Thyroid gland (tissue), 4 donors: ENCODE measurements at places on chromosomes 2 and 18. TPM values are rescaled to one million over a fixed set of nuclear protein-coding genes. Genes with fewer than 3 reads are reported as not detected.

The PMAIP1 gene
- total RNA-seq = 1.1 TPM

The AMER3 gene
- not detected for total RNA-seq

The RBM44 gene
- total RNA-seq = 4.1 TPM

The LOXHD1 gene
- total RNA-seq = 0.11 TPM

The PTMA gene
- total RNA-seq = 1,070 TPM

The ASPRV1 gene
- total RNA-seq = 0.89 TPM

The OBSL1 gene
- total RNA-seq = 200 TPM

DNA sequence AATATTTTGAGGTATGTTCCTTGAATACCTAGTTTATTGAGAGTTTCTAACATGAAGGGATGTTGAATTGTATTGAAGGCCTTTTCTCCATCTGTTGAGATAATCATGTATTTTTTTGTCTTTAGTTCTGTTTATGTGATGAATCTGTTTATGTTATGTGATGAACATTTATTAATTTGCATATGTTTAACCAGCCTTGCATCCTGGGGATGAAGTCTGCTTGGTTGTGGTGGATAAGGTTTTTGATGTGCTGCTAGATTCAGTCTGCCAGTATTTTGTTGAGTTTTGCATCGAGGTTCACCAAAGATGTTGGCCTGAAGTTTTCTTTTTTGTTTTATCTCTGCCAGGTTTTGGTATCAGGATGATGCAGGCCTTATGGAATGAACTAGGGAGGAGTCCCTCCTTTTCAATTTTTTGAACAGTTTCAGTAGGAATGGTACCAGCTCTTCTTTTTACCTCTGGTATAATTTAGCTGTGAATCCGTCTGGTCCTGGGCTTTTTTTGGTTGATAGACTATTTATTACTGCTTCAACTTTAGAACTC lies 71.9 kb downstream of the EPC2 start:
- peaks cover 8% of the 10 kb centered on the region for H3K4me1 ChIP-seq
- no peak for DNase-seq

DNA sequence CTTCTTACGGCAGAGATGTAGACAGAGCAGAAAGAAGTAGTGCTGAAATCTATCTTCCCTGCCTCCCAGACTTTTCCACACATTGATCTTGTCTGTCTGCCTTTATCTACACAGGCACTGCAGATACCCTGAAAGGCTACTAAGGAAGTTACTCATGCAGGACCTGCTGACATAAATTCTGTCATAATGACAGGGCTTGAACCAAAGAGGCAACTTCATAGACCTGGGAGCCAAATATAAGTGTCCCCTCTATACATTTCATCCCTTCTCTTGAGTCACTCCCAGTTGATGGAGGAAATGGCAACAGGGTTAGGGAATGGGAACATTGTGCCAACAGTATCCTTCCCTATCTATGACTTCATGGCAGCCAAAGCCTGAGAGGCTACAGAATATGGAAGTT lies 157.5 kb downstream of the TNS1 start:
- H3K27me3 ChIP-seq = no peaks in the 10 kb centered on the region
- H3K36me3 ChIP-seq = peaks cover 43% of the 10 kb centered on the region
- no peak overlapping the region for H3K4me3 ChIP-seq
- H3K27ac ChIP-seq = no peak overlapping the region

DNA sequence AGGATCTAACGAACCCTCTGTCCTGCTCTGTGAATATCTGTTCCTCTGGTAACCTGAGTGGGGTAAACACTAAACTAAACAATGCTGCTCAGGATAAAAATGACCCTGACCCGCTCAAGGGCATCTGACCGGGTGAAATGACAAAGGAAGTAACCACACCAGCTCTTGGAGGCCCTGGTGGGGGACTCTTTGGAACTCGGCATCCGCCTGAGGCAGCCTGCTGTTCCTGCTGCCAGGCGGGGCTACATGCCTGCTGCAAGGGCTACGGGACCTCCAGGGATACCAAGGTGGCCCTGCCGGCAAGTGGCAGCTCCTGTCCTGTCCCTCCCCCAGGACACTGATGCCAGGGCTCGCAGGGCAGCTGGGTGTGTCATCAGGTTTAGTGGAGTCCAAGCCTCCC lies 273.3 kb downstream of the HDAC4 start:
- H3K27ac ChIP-seq = no peak overlapping the region
- no peak overlapping the region for H3K4me3 ChIP-seq
- peaks cover 19% of the 10 kb centered on the region for H3K36me3 ChIP-seq
- no peaks in the 10 kb centered on the region for H3K4me1 ChIP-seq
- no peak for DNase-seq
- H3K27me3 ChIP-seq = no peaks in the 10 kb centered on the region

DNA sequence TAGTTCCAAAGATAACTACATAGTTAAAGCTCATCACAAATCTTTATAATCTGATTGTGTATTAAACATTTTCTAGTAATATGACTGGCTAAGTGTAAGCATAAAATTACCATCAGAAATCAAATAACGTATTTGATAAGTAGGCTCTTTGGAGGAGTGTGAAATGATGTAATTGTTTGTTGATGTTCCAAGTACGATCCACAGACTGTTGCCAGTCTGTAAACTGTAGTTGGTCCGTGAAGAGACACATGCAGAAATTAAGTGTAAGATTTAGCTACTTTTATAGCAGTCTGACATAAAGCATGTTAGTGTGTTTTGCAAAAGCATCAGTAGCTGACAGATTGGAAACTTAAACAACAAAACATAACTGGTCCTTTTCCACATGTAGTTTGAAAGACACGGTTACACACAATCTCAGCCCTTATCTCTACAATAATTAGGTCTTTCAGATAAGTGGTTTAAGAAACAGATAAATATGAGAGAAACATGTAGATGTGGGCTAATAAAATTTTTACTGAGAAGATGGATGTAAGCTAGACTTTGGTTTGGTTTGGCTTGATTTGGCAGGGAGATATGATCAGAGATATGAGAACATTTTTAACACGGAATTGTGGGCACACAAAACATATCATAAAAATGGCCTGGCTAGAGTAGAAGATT lies 115.0 kb upstream of the EPB41L5 start:
- no peaks in the 10 kb centered on the region for H3K27me3 ChIP-seq
- H3K4me1 ChIP-seq = no peaks in the 10 kb centered on the region
- no peak overlapping the region for H3K4me3 ChIP-seq
- no peak for DNase-seq

- no peak overlapping the region for H3K4me3 ChIP-seq
- H3K4me1 ChIP-seq = no peaks in the 10 kb centered on the region
- no peak for DNase-seq
- H3K27ac ChIP-seq = no peak overlapping the region
Observed at GRCh38 chr2:181586569-181587081, 70.3 kb downstream of the CERKL start.

GRCh38 chr2:105113616-105114291 lies 75.9 kb downstream of the MRPS9 start:
- H3K4me1 ChIP-seq = no peaks in the 10 kb centered on the region
- H3K36me3 ChIP-seq = no peaks in the 10 kb centered on the region
- no peak for DNase-seq

DNA sequence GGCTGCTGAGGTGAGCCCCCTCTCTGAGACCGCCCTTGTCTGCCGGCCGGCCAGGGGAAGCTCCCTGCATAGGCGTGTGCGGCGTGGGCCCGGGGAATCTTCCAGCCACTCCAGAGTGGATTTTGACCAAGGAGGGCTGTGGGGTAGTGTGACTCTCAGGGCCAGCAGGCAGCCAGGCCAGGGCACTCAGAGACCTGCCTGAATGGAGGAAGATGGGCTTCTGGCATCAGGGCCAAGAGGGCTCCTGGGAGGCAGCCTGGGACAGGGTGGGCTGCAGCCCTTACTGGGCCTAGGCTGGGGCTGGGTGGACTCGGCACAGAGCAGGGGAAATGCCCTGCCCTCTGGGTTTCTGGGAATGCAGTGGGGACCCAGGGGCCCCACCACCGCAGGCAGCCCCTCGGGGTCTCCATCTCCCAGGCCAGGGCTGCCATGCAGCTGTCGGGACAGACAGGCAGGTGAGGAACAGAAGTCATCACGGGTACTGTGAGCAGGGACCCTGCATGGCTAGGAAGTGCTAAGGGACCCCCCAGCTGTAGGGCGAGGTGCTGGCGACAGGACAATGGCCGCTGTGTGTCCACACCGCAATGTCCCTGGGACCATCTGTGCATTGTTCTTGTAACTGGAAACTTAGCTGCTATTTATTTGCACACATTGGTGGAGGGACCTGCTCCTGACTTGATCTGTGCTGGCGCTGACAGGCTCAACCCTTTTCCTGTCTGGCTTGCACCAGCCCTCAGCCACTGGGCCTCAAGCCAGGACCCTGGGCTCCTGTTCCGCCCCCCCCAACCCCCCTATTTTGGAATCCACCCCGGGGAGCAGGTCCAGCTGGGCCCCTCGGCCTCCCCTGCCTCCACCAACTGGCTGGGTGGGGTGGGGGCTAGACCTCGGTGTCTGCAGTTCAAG lies 4.1 kb downstream of the PDCD1 start:
- no peaks in the 10 kb centered on the region for H3K27me3 ChIP-seq
- H3K27ac ChIP-seq = no peak overlapping the region
- H3K4me3 ChIP-seq = no peak overlapping the region
- peaks cover 9% of the 10 kb centered on the region for H3K4me1 ChIP-seq

DNA sequence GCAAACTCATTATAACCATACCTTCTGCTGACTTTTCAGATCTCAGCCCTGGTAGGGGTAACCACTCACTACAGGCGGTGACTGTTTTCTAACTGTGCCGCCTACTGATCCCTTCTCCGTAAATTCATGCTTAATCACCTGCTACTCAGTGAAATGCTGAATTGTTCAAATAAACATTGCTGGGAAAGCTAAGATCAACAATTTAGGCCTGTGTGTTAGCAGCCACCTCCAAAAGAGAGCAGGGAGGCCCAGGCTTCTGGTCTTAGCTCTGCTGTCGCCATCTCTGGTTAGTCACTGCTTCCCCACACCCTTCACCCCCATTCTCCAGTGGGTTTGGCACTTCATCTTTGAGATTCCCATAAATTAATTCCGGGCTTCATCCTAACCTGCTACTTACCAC lies 21.8 kb upstream of the NT5C1B start:
- no peak for DNase-seq
- H3K27ac ChIP-seq = no peak overlapping the region
- H3K36me3 ChIP-seq = no peaks in the 10 kb centered on the region
- H3K4me3 ChIP-seq = no peak overlapping the region
- no peaks in the 10 kb centered on the region for H3K4me1 ChIP-seq

DNA sequence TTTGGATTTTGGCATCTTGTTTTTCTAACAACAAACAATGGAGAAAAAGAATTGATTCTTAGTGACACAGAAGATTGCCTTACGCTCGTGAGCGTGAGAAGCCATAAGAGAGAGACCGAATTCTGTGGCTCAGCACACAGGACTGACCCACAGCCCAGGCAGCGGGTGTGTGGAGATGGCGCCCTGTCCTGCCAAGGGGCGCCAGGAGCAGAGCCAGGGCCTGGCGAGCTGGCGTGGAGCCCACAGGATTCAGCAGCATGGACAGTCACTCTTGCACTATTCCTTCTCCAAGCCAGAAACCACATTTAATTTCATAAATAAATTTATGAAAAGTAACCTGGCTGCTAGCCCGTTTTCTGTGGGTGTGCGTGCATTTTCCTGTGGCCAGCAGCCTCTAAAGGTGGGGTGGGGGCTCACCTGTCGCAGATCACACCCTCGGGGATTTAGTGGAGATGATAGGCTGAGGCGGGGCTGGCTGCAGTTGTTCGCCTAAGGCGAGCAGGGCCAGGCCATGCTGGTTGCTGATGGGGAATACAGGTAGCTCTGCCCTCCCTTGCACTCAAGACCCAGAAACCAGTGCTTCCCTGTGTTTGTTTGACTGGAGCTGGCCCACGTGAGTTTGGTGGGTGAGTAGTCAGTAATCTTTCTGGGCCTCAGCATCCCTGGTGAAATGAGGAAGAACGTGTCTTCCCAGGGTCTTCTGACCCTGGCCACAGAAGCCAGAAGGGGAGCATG lies 46.2 kb downstream of the FAM168B start:
- H3K27ac ChIP-seq = no peak overlapping the region
- peaks cover 27% of the 10 kb centered on the region for H3K36me3 ChIP-seq
- peak; percentile 58 for DNase-seq
- H3K4me3 ChIP-seq = no peak overlapping the region
- no peaks in the 10 kb centered on the region for H3K27me3 ChIP-seq

GRCh38 chr2:1593371-1594122 lies 150.8 kb downstream of the PXDN start:
- DNase-seq = no peak
- no peak overlapping the region for H3K4me3 ChIP-seq
- H3K4me1 ChIP-seq = no peaks in the 10 kb centered on the region
- no peaks in the 10 kb centered on the region for H3K36me3 ChIP-seq

GRCh38 chr2:154557906-154558305 lies 140.6 kb upstream of the KCNJ3 start:
- no peaks in the 10 kb centered on the region for H3K27me3 ChIP-seq
- no peak overlapping the region for H3K4me3 ChIP-seq
- H3K4me1 ChIP-seq = no peaks in the 10 kb centered on the region
- DNase-seq = no peak
- no peaks in the 10 kb centered on the region for H3K36me3 ChIP-seq

- H3K36me3 ChIP-seq = no peaks in the 10 kb centered on the region
- H3K27me3 ChIP-seq = no peaks in the 10 kb centered on the region
- H3K27ac ChIP-seq = no peak overlapping the region
- no peak for DNase-seq
Observed at GRCh38 chr2:236959876-236960275, 125.8 kb upstream of the COPS8 start.

DNA sequence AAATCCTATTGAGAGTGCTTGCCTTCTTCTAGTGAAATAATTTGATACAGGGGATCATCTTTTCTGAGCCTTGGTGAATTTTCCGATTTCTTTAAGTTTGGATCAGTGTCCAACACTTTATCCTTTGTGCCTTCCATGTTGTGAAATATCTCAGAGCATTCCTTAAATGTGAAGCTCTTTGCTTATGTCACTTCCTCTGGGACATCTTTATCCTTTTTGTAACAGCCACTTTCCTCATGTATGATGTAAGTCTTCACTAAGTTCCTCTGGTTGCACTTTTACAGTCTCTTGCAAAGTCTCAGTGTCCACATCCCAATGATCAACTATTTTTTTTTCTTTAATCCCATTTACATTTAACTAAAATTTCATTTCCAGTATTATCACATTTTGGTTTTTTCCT lies 254.2 kb downstream of the EN1 start:
- H3K4me3 ChIP-seq = no peak overlapping the region
- no peaks in the 10 kb centered on the region for H3K27me3 ChIP-seq
- no peaks in the 10 kb centered on the region for H3K4me1 ChIP-seq
- no peaks in the 10 kb centered on the region for H3K36me3 ChIP-seq
- no peak overlapping the region for H3K27ac ChIP-seq

DNA sequence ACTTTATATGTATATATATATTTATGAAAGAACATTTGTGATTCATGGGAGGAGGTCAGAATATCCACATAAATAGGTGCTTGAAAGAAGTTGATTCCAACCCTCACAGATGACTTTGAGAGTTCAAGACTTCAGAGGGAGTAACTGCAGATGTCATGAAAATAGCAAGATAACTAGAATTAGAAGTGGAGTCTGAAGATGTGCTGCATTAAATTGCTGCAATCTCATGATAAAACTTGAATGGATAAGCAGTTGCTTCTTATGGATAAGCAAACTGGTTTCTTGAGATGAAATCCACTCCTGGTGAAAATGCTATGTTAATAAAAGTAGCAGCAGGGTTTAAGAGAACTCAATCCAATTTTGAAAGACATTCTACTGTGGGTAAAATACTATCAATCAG lies 40.2 kb downstream of the G6PC2 start:
- H3K4me3 ChIP-seq = no peak overlapping the region
- no peaks in the 10 kb centered on the region for H3K27me3 ChIP-seq
- no peaks in the 10 kb centered on the region for H3K36me3 ChIP-seq
- no peaks in the 10 kb centered on the region for H3K4me1 ChIP-seq
- no peak overlapping the region for H3K27ac ChIP-seq
